Esophagus squamous epithelium (tissue), 5 donors: ENCODE measurements at places on chromosomes 5 and 9.

DNA sequence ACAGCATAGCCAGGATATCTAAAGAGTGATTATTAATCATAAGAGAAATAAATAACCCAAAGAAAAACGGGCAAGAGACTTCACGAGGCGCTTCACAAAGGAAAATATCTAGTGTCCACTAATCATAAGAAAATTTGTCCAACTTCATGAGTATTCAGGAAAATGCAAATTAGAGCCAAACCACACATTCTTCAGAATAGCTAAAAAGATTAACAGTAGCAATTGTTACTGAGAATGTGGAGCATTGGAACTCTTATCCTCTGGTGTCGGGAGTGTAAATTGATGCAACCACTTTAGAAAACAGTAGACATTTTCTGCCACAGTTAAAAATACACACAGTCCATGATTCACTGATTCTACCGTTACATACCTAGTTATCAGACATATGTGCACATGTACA is 145.7 kb downstream of the CWC27 start:
- no peak for DNase-seq

DNA sequence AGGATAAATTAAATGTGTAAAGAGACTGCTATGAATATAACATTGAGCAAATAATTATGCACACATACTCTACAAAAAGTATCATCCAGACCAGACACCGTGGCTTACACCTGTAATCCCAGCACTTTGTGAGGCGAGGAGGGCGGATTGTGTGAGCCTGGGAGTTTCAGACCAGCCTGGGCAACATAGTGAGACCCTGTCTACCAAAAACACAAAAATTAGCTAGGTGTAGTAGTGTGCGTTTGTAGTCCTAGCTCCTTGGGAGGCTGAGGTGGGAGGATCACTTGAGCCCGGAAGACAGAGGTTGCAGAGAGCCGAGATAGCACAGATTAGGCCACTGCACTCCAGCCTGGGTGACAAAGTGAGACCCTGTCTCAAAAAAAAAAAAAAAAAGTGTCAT is 2.4 kb upstream of the CDC42SE2 start:
- DNase-seq = no peak

DNA sequence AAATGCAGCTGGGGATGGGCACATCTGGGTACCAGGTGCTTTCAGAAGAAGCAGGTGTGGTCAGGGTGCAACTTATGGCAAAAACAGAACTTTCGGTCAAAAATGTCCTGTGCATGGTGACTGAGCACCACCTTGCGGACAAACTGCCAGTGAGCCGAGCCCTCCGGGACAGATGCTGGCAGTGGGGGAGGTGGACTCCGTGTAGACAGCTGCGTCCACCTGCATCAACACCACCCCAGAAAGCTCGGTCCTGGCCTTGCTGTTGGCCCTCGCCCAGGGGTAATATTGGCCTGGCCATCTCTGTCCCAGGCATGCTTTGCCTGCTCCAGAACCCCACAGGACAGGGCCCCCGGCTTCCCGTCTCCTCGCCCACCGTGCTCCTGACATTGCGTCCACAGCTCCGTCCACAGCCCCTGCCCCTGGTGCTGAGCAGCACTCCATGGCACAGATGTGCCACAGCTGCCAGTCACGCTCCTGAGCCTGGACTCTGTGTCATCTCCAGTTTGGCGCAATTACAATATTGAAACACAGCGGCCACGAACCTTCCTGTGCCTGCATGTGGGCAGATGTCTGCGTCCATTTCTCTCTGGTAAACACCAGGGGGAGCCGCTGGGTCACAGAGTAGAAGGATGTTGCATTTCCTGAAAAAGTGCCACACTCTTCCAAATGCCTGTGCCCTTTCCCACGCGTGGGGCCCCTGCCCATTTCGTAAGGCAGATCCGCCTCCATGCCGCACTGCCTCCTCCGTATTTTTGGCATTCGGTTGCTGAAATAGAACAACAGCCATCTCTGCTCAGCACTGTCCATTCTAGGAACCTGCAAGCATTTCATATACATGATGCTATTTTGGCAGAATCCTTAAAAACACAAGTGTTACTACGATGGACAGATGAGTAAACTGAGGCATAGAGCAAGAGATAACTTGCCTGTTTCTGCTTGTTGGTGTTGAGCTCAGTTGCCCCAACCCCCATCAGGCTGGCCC is 33.4 kb upstream of the SLC6A19 start:
- DNase-seq = no peak

DNA sequence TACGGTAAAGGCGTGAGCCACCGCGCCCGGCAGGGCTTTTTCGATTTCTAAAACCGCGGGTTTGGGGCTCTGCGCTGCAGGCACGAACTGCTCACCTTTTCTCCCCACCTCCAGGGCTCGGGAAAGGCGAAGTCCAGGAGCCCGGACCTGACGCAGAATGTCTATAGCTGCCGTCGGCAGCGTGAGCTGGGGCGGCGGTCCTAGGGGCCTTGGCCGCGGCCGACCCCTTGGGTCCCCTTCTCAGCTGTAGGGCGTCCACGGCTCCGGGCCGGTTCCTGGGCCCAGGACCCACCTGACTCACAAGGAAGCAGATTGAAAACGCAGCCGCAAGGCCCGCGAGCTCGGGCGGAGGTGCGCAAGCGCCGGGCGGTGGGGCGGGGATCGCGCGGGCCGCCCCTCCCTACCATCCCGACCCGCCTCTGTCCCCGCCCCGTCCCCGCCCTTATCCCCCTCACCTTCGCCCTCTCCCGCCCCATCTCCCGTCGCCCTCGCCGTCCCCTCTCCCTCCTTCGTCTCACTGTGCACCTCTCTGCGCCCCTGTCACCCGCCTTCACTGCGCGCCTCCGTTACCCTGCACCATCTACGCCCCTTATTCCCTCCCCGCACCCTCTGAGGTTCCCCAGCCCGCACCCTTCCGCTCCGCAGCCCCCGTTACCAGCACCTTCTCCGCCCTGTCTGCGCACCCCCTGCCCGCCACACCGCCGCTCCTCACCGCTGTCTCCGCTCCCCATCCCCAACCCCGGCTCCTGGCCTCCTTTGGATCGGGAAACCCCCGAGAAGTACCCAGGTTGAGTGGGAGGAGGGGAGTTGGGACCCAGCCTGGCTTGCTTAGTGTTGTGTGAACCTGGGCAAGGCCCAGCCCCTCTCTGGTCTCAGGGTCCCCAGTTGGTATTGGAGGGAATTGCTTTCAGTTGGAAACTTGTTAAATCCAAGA is at the start of gene HDHD3:
Gene HDHD3, minus strand, starts transcription at position 353 of the 934 bp plus-strand sequence. CDS start 2,632 bp downstream, outside the sequence.
- peak; percentile 33 for DNase-seq

GRCh38 chr9:684054-684890 is 157.2 kb upstream of the DMRT1 start:
- DNase-seq = no peak

DNA sequence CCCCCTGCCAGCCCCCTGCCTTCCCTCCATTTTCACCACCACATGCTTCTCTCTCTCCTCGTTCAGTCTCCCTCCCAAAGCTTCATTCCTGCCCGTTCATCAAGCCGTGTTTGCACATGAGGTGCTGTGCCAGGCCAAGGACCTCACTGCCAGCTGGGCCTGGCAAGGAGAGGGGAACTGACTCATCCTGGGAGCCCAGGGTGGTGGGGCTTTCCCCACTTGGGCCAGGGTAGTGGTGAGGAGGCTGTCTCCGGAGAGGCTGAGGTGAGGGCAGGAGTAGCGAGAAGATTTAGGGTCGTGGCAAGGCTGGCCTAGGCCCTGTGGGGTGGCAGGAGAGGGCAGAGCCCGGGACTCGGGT is 30.4 kb upstream of the NOTCH1 start:
- DNase-seq = no peak

DNA sequence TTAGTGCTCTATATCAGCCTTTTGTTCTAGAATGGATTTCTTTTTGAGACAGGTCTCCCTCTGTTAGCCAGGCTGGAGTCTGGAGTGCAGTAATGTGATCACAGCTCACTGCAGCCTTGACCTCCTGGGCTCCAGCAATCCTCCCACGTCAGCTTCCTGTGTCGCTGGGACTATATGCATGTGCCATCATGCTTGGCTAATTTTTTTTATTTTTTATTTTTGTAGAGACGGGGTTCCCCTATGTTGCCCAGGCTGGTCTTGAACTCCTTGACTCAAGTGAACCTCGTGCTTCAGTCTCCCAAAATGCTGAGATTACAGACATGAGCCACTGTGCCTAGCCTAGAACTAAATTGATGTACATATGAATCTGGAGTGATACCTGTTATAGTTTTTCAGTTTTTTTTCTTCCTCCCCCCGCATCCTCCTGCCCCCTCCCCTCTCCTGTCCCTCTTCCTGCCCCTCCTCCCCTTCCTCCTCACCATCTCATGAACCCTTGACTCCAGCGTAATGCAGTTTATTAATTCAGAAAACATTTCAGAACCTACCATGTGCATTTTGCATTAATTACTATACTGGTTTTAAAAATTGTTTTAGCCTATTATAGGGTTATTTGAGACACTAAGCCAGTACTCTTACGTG is 37.4 kb upstream of the TNFAIP8 start:
- no peak for DNase-seq

DNA sequence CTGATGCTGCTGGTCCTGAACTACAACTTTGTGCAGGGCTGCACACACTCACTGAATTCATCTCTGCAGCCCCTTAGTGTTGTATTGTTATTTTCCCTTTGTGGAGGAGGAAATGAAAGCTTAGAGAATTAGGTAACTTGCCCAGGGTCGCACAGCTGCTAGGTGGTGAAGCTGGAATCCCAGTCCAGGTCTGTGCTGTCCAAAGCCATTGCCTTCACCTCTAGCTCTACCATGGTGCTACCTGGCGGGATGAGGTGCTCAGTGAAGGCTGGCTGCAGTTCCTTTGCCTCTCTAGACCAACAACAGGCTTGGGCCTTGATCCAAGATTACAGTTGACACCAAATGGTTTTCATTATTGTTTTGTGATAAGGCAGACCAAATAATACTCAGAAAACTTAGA is 177.8 kb upstream of the PITX1 start:
- DNase-seq = no peak

DNA sequence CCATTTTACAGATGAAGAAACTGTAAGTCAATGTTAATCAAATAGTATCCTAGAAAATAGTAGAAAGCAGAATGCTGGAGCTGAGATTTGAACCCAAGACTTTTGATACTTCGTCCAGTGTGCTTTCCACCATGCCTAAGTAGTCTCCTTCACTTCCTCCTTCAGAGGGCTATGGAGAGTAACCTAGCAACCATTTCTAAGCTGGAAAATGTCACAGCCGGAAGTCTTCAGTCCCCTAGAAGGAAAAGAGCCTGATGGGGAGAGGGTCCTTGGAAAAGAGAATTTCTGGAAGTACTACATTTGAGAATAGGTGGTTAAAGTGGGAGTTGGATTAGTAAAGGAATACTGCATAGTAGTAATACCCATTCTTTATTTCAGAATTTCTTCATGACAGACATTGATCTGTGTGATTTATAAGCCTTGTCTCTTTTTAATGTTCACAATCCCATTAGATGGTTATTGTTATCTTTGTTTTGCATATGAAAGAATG is 32.7 kb downstream of the PCDHAC2 start:
- DNase-seq = no peak

- no peak for DNase-seq
Observed at GRCh38 chr5:41503860-41504259, 6.5 kb downstream of the PLCXD3 start.

DNA sequence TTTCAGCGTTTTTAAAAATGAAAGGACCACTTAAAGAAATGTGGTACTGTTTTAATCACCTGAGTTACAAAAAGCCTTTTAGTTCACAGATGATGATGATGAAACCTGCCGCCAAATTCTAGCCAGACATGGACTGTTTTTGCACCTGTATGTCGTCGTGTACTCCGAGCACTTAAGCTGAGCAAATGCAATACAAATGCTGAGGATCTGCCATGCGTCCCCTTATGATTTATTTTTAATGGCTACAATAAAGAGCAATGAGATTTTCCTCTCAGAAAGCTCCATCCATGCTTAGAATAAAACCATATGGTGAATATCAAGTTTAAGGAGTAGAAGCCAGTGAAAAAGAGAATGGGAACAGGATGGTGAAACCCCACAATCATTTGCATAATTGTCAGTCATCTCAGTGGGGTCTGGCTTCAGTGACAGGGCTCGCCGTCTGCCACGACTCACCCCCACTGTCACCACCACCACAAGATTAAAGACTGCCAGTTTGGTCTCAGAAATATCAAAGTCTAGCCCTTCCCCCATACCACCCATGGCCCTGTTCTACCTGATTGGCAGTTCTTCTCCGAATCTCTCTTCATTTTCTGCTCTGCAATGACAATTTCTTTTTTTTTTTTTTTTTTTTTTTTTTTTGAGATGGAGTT is 159.9 kb downstream of the GOLPH3 start:
- no peak for DNase-seq

- DNase-seq = no peak
Observed at GRCh38 chr5:1431896-1432295, 13.3 kb downstream of the SLC6A3 start.

- DNase-seq = no peak
Observed at GRCh38 chr9:84701801-84702200, 32.3 kb downstream of the NTRK2 start.

- DNase-seq = no peak
Observed at GRCh38 chr5:147481376-147481775, 28.5 kb downstream of the DPYSL3 start.

DNA sequence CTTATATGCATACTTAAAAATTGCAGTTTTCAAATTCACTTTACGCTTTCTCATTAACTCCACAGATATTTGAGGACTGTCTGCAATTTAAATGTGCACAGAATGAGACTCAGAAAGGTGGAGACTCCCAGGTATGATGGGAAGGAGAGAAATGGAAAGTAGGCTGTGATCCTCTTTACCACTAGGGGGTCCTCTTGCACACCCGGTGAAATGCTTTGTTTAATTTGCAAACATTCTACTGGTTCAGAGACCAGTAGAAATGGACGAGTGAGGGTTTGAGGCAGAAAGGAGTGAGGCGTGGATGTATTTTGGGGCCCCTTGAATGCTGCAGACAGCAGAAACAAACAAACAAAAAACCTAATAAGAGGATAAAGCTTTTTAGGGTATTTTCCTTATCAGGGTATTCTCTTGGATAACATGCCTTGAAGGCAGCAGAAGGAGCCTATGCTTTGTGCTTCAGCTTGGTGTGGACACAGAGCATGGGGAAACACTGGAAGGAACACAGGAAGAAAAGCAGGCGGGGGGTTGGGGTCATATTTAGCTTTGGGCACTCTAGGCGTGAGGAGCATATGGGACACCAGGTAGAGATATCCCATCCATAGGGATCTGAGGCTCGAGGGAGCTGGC is 410.1 kb downstream of the DMRT2 start:
- no peak for DNase-seq

DNA sequence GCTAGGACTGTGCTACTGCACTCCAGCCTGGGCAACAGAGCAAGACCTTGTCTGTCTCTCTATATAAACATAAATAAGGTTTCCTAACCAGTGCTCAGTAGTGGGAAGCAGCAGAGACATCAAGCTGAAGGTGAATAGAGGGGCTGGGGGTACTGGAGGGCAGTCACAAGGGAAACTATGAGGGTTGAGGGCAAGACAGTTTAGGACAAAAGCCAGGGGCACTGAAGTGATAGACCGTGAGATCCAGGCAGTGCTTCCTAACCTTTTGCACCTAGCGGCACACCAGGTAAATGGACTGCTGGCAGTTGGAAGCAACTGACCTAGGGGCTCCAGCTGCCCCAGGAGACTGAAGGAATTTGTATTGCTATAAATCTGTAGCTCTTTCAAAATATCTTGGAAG is 178.4 kb downstream of the PJA2 start:
- DNase-seq = no peak

GRCh38 chr9:96195541-96195940 is 106.4 kb downstream of the HSD17B3 start:
- DNase-seq = no peak

GRCh38 chr5:17929171-17929570 is 294.9 kb downstream of the TAF11L14 start:
- no peak for DNase-seq
